ENCODE measurements at places on chromosomes 4 and X.

DNA sequence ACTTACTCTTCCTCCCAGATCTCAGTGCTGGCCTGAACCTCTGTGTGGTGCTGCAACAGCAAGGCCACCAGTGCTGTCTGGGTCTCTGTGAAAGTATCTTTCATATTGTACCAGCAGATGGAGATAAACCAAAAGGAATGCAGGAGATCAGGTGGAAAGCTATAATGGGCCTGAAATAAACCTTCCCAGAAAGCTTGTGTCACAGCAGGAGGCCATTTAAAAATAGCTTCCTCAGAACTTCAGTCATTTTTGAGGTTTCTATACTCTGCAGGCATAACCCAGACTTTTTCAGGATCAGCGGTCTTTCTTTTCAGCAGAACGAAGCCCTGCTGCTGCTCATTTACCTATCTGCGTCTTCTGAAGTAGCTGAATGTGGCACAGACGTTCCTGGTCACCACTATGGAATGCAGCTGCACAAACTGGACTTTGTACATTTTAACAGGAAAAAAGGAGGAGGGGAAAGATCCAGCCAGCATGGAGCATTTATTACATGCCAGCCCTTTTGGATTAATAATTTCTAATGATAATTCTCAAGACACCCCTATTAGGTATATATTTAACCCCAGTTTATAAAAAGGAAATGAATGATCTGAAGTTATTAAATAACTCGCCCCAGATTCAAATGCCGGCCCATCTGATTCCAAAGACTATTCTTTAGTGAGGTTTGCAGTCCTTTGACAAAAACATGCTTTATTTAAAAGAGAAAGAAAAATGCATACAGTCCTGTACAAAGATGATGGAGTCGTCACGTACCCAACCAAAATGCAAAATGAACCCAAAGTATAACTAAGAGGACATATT, 119.7 kb downstream of the NFKB1 start:
- no peak for DNase-seq

DNA sequence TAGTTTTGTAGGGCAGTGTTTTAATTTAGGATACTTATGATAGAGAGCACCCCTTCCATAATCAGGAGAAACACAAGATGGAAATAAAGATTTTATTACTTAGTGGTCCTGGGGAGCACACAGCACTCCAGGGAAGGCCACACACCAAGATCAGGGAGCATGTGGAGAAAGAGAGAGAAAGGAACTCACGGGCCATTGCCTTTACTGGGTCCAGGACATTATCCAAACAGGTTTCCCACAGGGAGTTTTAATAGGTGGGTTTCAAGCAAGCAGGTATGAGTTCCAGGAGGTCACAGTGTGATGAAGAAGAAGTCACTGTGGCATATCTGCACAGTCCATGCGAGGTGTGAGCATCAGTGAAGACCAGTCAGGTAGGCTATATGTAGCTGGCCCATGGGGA, 46.8 kb downstream of the NFKB1 start:
- DNase-seq, result no peak

- DNase-seq, result peak; percentile 40
Measured at GRCh38 chr4:25859429-25860148, 3.2 kb downstream of the SEL1L3 start.

- DNase-seq, result no peak
Measured at GRCh38 chr4:41418444-41418843, 119.5 kb upstream of the LIMCH1 start.

- DNase-seq, result peak; percentile 55
Measured at GRCh38 chr4:75724867-75725724, 719 bp downstream of the USO1 start.

DNA sequence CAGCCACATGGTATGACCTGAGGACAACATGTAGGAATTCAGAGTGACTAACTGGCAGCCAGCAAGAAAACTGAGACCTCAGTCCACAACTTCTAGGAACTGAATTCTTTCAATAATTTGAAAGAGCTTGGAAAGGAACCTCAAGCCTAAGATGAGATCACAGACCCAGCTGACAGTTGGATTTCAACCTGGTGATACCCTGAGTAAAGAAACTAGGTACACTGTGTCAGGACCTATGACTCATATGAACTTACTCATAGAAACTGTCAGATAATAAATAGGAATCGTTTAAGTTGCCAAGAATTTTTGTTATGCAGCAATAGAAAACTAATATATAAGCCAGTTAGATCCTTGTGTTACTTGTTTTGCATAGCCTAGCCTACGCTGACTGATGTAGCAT, 102.4 kb upstream of the DCAF12L1 start:
- no peak for DNase-seq

DNA sequence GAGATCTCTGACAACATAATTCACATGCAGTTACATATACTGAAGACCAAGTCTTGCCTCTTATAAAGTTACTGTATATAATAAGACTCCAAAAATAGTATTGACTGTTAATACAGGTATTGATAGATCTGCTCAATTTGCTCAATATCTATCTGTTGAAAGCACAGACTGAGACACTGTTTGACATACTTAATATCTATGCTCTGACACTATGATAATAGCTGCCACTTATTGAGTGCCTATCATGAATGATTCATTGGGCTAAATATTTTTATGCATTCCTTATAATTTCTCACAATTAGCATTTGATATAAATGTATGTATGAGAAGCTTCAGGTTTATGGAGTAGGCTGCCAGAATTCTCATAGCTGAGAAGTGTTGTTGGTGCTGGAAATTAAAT, 1600.9 kb upstream of the IGFBP7 start:
- DNase-seq, result no peak
